ENCODE measurements at places on chromosomes 2 and 18.

- no peak for DNase-seq
Measured at GRCh38 chr2:29583104-29583503, 338.3 kb downstream of the ALK start.

DNA sequence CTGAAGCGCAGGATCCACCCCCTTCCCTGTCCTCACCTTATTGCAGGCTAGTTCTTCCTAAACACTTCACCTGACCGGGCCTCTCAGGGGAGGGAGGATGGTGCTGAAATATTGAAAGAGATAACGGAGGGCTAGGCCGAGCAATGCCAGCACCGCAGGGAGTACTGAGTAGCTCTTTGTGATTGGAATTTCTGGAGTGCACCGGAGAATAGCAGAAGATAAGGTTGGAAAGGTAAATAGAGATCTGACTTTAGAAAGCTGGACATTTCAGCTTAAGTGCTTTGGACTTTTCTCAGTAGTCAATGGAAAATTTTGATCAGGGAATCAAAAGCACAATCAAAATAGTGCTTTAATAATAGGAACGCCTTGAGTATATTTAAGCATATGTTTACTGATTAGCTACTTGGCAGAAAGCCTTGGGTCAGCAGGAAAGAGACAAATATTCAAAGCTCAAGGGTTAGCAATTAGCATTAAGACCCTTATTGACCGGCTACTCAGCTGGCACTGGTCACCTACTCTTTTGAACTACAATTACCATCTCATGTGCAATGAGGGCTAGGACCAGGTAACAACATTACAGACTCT is 142.9 kb upstream of the NDUFV2 start:
- no peak for DNase-seq

DNA sequence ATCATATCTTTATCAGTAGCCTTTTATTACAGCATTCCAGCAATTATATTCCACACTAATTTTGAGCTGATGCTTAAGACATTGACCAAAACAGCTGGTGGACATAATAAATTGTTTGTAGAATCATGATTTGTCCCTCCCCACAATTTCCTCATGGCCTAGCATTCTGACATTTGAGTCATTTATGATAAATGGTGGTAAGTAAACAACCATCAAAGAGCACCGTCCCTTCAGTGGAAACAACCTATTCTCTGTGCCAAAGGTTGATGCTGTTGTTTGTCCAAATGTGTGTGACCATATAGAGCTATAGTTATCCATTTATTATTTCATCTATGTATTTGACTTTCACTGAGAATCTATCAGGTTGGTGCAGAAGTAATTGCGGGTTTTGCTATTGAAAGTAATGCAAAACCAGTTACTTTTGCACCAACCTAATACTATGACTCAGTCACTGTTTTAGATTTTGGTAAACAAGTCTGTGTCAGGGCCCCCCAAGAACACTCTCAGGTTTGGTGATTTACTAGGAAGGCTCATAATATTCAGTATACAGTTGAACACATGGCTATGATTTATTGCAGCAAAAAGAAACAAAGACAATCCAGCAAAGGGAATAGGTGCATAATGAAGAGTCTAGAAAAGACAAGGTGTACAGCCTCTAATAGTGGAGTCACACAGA is 608.7 kb upstream of the REG3G start:
- no peak for DNase-seq

GRCh38 chr2:70243806-70244584 is 4.4 kb downstream of the TIA1 start:
- no peak for DNase-seq

GRCh38 chr2:17043173-17043572 is 377.5 kb upstream of the CYRIA start:
- no peak for DNase-seq

- no peak for DNase-seq
Measured at GRCh38 chr2:146221826-146222225, 1623.0 kb upstream of the ACVR2A start.

DNA sequence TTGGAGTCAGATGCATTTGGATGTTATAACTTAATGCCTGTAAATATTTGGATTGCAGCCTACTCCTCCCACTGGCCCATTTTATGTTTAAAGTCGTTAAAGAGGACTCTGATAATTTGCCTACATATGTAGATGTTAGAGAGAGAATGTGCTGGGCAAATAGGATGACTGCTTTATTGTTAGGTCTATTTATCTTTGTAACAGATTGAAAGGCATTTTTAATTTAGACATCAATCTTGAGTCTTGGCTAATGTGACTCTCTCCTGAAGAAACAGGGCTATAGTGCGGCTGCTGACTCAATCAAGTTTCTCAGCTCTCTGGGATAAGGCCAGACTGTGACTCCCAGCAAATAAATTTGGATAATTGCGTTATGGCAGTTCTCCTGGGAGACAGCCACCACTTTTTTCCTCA is 1101.4 kb downstream of the CBLN2 start:
- no peak for DNase-seq

- DNase-seq = no peak
Measured at GRCh38 chr2:55592130-55592529, 25.3 kb downstream of the PPP4R3B start.

DNA sequence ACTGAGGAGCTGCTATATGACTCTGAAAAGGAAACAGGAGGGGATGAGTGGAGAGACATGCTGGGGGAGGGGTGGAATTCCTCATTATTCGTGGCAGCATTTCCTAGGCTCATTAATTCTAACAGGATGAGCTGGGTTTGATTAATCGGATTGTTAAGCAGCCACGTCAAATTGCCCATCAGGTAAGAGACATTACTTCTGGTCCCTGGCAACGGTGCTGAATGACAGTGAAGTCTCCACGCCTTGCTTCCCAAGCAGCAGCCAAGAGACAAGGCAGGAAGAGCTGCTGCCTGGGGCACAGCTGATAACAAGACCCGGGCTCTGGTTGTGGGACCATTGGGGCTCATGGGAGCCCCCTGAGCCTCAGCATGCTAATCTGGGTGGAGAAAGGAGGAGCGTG is 86.6 kb downstream of the MARCHF4 start:
- DNase-seq = no peak

- DNase-seq = no peak
Measured at GRCh38 chr18:77658751-77659448, 409.3 kb downstream of the GALR1 start.

DNA sequence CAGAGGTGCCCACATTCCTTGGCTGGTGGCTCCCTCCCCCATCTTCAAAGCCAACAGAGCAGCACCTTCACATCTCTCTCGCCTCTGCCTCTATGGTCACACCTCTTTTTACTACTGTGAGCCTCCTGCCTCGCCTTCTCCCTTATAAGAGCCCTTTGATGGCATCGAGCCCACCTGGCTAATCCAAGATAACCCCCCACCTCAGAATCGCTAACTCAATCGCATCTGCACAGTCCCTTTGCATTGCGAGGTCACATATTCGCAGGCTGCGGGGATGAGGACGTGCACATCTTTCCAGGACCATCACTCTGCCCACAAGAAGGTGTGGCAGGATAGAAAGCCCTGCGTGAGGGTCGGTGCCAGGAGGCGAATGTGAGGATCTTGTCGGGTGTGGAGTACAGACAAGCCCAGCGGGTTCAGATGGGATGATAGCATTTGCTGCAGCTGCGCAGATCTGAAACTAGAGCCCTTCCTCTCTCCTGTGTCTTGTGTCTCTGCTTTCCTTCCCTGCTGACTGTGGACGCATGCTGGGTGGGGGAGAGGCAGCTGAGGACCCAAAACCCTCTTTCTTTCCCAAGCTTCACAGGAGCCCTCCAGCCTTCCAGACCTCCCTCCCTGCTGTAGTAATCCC is 148.3 kb upstream of the HDAC4 start:
- no peak for DNase-seq

- no peak for DNase-seq
Measured at GRCh38 chr2:119427756-119428155, 3.9 kb upstream of the TMEM37 start.

- no peak for DNase-seq
Measured at GRCh38 chr2:235576337-235576910, 82.6 kb downstream of the AGAP1 start.

- DNase-seq = no peak
Measured at GRCh38 chr2:138137949-138138348, 173.7 kb downstream of the HNMT start.

DNA sequence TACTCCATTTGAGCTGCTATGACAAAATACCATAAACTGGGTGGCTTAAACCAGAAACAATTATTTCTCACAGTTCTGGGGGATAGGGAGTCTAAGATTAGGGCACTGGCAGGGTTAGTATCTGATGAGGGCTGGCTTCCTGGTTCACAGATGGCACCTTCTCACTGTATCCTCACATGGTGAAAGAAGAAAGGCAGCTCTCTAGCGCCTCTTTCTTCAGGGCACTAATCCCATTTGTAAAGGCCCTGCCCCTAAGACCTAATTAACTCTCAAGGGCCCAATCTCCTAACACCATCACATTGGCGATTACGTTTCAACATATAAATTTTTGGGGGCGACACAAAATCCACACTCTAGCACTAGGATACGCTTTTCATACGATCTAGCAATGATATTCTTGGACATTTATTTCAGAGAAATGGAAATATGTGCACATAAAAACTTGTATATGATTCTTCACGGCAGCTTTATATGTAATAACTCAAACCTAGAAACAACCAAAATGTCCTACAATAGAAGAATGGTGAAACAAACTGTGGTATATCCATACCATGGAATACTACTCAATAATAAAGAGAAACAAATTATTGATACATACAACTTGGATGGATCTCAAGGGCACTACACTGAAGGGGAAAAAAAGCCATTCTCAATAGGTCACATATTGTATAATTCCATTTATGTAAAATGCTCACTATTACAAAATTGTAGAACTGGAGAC is 111.0 kb downstream of the BCL2L11 start:
- no peak for DNase-seq

DNA sequence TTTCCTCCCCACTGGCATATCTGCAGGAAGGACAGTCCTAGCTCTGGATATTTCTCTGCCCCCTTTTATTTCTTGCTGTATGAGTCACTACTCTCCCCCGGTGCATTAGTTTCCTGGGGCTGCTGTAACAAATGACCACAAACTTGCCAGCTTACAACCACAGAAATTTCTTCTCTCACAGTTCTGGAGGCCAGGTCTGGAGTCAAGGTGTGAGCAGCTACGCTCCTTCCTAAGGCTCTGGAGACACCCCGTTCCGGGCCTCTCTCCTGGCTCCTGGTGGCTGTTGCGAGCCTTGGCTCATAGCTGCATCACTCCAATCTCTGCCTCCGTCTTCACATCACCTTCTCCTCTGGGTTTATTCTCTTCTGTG is 34.1 kb downstream of the PTPRM start:
- DNase-seq = no peak

- DNase-seq = no peak
Measured at GRCh38 chr2:181077128-181077709, 96.8 kb downstream of the UBE2E3 start.

DNA sequence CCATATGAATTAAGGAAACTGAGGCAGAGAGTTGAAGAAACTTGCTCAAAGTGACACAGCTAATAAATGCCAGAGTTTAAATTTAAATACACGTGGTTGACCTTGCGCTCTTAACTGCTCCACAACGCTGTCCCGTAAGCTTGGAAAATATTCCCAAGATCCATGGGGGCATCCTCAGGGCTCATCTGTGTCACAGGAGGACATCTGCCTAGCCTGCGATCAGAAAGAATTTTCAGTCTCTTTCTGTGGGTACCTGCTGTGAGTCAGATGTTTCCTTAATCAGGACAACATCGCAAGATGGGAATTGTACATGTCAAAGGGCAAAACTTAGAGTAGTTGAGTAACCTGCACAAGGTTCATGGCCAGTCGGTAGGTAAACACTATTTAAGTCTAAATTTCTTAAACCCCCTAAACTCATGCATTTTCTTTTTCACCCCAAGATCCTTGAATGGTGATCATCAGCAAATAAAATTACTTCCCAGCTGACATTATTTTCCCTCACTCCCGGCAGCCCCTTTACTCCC is 1.4 kb downstream of the CMPK2 start:
- DNase-seq = no peak

DNA sequence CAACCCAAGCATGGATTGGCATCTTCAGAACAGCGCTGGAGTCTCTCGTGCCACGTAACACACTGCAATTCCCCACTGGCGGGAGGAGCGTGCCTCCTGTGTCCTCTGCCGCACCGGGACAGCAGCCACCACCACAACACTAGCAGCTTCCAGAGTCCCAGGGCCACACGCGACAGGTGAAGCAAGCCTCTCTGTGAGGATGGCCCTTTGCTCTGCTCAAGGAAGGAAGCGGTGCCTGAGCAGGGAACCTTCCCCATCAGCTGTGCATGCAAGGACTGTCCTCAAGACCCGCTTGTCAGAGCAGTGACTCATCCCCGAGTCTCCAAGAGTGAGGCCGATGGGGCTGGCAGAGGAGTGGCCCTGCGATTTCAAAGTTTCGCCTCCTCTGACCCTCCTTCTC is 44.0 kb downstream of the TTC32 start:
- no peak for DNase-seq

GRCh38 chr2:161677634-161678033 is 53.4 kb downstream of the SLC4A10 start:
- no peak for DNase-seq

DNA sequence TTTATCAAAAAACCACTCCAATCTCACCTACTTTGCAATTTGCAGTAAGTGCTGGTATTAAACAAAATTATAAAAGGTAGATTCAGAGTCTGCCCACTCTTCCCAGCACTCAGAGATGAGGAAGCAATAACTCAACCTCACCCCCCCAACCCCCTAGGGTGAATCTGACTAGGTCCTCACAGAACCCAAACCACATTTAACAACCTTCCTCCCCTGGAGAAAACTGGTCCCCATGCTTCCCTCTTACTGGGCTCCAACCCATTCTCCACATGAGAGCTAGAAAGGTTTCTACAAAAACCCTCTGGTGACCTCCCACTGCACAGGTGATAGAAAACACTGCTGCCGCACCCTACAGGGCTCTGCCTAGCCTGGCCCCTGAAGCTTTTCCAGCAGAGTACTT is 40.5 kb upstream of the BMP10 start:
- no peak for DNase-seq

GRCh38 chr2:235390108-235390815 is 103.6 kb upstream of the AGAP1 start:
- peak; percentile 40 for DNase-seq

DNA sequence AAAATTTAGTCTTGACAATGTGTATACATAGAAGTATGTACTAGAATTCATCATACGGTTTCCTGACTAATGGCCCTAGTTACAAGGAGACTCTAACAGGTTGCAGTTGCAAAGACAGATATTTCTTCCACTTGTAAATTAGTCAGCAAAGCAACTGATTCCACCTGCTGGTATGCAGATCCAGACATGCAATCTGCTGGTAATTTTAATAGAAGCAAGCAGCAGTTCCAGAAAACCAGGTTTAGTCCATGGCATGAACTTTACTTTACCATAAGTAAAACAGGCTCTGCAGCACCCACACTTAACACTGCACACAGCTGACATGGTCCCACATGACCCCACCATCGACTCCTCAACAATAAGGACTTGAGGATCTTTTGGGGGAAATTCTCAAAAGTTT is 110.9 kb upstream of the SP3 start:
- no peak for DNase-seq

GRCh38 chr2:176508984-176509740 is 239.9 kb downstream of the MTX2 start:
- no peak for DNase-seq

All from stimulated activated CD8-positive, alpha-beta memory T cell treated with anti-CD3 and anti-CD28 coated beads, Interleukin-15, amount 100 ng/mL, for 48 hours (primary cell).